Bronchus fibroblast of lung (primary cell): ENCODE measurements at places on chromosomes 13 and 19. TPM values are rescaled to one million over a fixed set of nuclear protein-coding genes. Genes with fewer than 3 reads are reported as not detected.

Gene TGFBR3L
- total RNA-seq, result 1.0 and 6.9 TPM in 2 replicates

Gene IL11
- total RNA-seq, result 2.4 and 10.4 TPM in 2 replicates

Gene ZNF667
- 1.0 and 1.3 TPM in 2 replicates for total RNA-seq

Gene CGB2
- 0.34 TPM in 1 of 2 replicates, not detected in the other for total RNA-seq

Gene UBE2L5
- not detected in 2 replicates for total RNA-seq

Gene RAB11B
- 8.9 and 12.9 TPM in 2 replicates for total RNA-seq

Gene ZNF682
- 0.50 and 0.59 TPM in 2 replicates for total RNA-seq

Gene CAMSAP3
- total RNA-seq, result 0.17 TPM in 1 of 2 replicates, not detected in the other

Gene IFNL1
- not detected in 2 replicates for total RNA-seq

Gene TNFSF13B
- 0.74 and 2.5 TPM in 2 replicates for total RNA-seq

Gene DACT3
- 0.89 and 1.8 TPM in 2 replicates for total RNA-seq

Gene ICAM5
- 2.9 and 3.6 TPM in 2 replicates for total RNA-seq

Gene NPAS1
- 0.15 and 0.34 TPM in 2 replicates for total RNA-seq

Gene LILRA5
- total RNA-seq, result not detected in 2 replicates

Gene RNF225
- total RNA-seq, result not detected in 2 replicates

Gene CLEC11A
- 72.5 and 93.3 TPM in 2 replicates for total RNA-seq

Gene MAST1
- 0.17 and 0.89 TPM in 2 replicates for total RNA-seq

Gene IZUMO1
- total RNA-seq, result under 0.01 TPM in 1 of 2 replicates, not detected in the other

Gene ADAT3
- 1.5 and 3.0 TPM in 2 replicates for total RNA-seq

Gene MYPOP
- total RNA-seq, result 2.7 and 2.9 TPM in 2 replicates

Gene RDH8
- total RNA-seq, result not detected in 2 replicates

Gene DMWD
- total RNA-seq, result 24.2 and 28.2 TPM in 2 replicates

Gene SULT2B1
- total RNA-seq, result 0.15 TPM in 1 of 2 replicates, not detected in the other

Gene HCST
- total RNA-seq, result not detected in 2 replicates

Gene PRR12
- total RNA-seq, result 4.9 and 6.2 TPM in 2 replicates

Gene C19orf53
- 245 and 290 TPM in 2 replicates for total RNA-seq

Gene COX6B1
- total RNA-seq, result 752 and 847 TPM in 2 replicates

Gene ELSPBP1
- not detected in 2 replicates for total RNA-seq

Gene CRYL1
- total RNA-seq, result 10.4 and 15.3 TPM in 2 replicates

Gene GSX1
- total RNA-seq, result not detected in 2 replicates

Gene LPAR6
- total RNA-seq, result 2.7 and 4.5 TPM in 2 replicates

Gene PPM1N
- 0.84 and 0.89 TPM in 2 replicates for total RNA-seq

Gene ZNF284
- total RNA-seq, result 0.74 and 1.0 TPM in 2 replicates

Gene ZNF443
- 0.89 and 1.0 TPM in 2 replicates for total RNA-seq

Gene RXFP2
- total RNA-seq, result not detected in 2 replicates

Gene SLC25A41
- not detected in 2 replicates for total RNA-seq

Gene CABP5
- not detected in 2 replicates for total RNA-seq

Gene ANGPTL4
- 0.17 and 0.59 TPM in 2 replicates for total RNA-seq

Gene PCDH8
- total RNA-seq, result not detected in 2 replicates

Gene IZUMO2
- total RNA-seq, result not detected in 2 replicates

Gene IL4I1
- 0.17 and 0.30 TPM in 2 replicates for total RNA-seq

Gene LACC1
- total RNA-seq, result 1.6 and 4.2 TPM in 2 replicates

Gene FCGBP
- under 0.01 TPM in 1 of 2 replicates, not detected in the other for total RNA-seq

Gene PRR22
- total RNA-seq, result 0.59 TPM in 1 of 2 replicates, not detected in the other

Gene USHBP1
- not detected in 2 replicates for total RNA-seq

Gene AXL
- total RNA-seq, result 379 and 401 TPM in 2 replicates

Gene WDR87
- total RNA-seq, result not detected in 2 replicates

Gene ICAM4
- 3.9 and 4.6 TPM in 2 replicates for total RNA-seq

Gene OR10H1
- not detected in 2 replicates for total RNA-seq
